Stimulated activated CD4-positive, alpha-beta T cell treated with anti-CD3 and anti-CD28 coated beads, Interleukin-4, amount 100 ng/mL, for 24 hours (primary cell): ENCODE measurements at places on chromosomes 1 and 21.

GRCh38 chr21:16578912-16579311 is 849.1 kb downstream of the USP25 start:
- DNase-seq = no peak

- no peak for DNase-seq
Measured at GRCh38 chr21:46486481-46487126, 27.9 kb downstream of the DIP2A start.

- no peak for DNase-seq
Measured at GRCh38 chr1:101153692-101154091, 83.1 kb upstream of the S1PR1 start.

DNA sequence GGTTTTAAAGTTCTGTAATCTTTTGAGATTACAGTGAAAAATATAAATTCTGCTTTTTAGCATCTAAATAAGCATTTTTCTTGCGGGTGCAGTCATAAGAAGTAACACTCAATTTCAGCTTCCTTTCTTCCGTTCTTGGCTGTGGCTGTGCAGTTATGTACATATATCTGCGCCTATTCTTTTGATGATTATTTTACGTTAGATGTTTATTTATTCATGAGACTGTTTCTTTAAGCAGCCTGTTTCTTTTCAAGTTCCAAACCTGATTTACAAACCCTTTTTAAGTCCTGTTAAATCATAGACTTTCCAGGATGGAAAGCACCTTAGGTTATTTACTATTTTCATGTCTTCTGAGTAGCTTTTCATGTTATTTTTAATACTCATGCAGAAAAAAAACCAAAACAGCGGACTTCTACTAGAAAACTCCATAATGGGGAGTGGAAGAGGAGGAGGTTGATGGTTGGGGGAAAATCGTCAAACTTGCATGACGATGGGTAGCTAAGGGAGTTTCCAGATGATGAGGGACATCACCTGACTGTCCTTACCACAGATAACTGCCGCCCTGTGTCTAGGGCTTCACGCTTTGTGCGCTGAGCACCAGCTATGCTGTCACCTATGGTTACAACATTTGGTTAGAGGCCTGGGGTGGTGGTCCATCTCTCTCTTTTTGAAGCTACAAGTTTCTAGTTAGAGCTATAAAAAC is 2.6 kb downstream of the PRDM2 start:
- peak; percentile 67 for DNase-seq

DNA sequence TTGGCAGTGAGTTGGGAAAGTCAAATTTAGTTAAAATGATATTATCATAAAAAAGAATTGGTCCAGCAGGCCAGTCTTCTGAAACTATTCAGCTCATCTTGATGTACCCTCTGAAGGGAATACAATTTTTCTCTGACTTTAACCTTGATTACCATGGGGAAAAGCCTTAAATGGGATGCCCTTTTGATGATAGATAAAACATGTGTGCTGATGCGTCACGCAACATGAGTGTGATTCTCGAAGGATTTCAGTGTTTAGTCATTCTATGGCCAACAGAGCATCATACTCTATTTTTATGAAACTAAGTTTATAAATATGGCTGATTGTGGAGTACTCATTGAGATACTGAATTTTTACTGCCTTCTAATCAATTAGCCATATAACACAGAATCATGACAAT is 171.5 kb downstream of the ZNF281 start:
- no peak for DNase-seq

DNA sequence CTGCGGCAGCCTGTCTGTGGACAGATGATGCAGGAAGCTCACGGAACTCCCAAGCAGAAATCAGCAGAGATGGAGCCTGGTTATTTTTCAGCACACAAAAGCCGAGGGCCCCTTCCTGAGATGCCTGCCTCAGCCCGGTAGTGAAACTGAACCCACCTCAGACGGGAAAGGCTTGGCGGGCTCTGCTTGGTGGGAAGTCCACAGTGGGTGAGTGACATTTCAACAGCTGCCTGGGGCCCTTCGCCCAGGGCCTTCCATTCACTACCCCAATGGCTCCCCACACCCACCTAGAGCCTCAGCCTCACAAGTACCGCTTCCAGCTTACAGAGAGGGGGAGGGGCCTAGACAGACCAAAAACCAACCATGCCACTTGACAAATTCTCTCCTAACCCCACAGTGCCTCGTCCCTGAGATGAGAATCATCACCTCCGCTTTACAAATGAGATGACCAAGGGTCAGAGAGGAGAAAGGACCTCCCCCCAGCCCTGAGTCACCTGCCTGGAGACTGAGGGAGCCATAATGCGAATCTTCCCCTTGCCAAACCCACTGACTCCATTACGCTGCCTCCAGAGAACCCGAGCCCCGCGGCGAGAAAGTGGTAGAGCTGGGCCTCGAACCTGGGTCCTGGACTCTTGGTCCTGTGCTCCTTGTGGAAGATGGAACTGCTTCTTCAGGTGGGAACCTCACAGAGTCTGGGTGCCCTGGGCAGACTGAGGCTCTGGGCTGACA is 3.4 kb upstream of the ECE1 start:
- DNase-seq = peak; percentile 85

DNA sequence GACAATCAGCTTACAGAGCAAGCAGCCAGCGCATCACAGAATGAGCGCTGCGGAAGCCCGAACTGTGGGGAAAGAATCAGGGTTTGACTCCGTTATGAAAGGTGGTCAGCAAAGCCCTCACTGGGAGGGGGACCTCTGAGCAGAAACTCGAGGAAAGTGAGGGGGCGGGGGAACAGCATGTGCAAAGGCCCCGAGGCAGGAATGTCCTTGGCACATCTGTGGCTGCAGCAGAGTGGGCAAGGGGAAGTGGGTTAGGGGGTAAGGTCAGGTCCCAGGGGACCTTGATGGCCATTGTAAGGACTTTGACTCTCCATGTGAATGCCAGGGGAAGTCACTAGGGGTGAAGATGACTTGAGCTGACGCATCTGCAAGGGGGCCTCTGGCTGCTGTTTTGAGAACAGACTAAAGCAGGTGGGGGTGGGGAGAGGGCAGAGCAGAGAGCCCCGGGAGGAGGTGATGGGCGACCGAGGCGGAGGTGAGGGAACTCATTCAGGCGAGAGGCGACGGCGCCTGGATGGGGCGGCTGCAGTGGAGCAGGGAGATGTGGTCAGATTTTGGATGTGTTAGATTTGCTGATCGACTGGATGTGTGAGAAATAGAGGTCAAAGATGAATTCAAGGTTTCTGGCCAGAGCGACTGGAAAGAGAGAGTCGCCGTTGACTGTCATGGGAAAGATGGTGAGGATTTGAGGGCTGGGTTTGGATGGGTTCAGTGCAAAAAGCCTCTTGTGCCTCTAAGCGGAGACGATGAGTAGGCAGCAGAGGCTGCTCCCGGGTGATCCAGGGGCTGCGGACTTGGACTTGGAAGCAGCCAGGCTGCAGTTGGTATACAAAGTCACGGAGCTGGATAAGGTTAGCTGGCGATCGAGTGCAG is 108.0 kb upstream of the ZBTB40 start:
- no peak for DNase-seq

- DNase-seq = no peak
Measured at GRCh38 chr1:214494706-214495105, 56.7 kb downstream of the PTPN14 start.

- no peak for DNase-seq
Measured at GRCh38 chr1:98172022-98172421, 251.2 kb upstream of the DPYD start.

- DNase-seq = no peak
Measured at GRCh38 chr1:183019139-183019740, 4.0 kb upstream of the LAMC1 start.

GRCh38 chr1:110616587-110616986 is 10.4 kb upstream of the KCNA2 start:
- DNase-seq = no peak

GRCh38 chr1:28737307-28738132 is 780 bp downstream of the YTHDF2 start:
- DNase-seq = peak; percentile 43

GRCh38 chr1:111032295-111032897 is 68.7 kb upstream of the LRIF1 start:
- peak; percentile 57 for DNase-seq

- no peak for DNase-seq
Measured at GRCh38 chr1:186494832-186495271, 33.9 kb upstream of the PDC start.

- no peak for DNase-seq
Measured at GRCh38 chr1:226486161-226486560, 62.4 kb upstream of the STUM start.

DNA sequence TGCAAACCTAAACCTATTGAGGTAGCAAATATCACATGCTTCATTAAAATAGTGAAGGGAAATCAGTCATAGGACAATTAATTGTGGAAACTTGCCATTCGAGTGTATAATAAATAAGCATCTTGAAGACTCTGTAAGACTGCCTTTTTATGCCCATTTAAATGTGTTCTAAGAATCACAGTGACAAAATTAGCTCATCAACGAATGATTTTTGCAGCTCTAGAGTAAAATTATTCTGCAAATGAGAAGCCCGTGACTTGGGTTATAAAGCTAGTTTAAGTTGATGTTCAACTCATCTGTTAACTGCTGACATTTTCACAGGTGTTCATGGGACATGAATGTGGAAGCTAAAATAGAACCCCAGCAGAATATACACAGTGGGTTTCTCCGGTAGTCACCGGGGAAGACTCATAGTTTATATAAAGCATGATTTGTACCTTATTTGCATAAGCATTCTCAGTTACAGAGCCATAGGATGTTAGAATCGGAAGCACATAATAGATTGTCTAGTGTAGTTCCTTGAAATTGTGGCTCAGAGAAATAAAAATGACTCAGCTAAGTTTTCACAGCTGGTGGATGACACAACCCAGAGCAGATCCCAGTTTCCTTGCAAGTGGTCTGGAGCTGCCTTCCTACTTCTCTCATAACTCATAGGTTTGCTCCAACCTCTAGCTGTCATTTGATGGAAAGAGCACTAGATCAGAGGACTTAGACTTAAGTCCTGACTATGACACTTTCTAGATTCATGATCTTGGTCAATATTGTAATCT is 107.3 kb downstream of the UCHL5 start:
- DNase-seq = no peak

- no peak for DNase-seq
Measured at GRCh38 chr1:92886886-92887419, 55.1 kb downstream of the RPL5 start.

GRCh38 chr1:200767321-200767720 is 28.6 kb downstream of the CAMSAP2 start:
- no peak for DNase-seq

GRCh38 chr1:213327017-213327667 is 276.1 kb downstream of the RPS6KC1 start:
- no peak for DNase-seq

GRCh38 chr1:200901350-200901749 is 6.7 kb downstream of the INAVA start:
- DNase-seq = no peak

DNA sequence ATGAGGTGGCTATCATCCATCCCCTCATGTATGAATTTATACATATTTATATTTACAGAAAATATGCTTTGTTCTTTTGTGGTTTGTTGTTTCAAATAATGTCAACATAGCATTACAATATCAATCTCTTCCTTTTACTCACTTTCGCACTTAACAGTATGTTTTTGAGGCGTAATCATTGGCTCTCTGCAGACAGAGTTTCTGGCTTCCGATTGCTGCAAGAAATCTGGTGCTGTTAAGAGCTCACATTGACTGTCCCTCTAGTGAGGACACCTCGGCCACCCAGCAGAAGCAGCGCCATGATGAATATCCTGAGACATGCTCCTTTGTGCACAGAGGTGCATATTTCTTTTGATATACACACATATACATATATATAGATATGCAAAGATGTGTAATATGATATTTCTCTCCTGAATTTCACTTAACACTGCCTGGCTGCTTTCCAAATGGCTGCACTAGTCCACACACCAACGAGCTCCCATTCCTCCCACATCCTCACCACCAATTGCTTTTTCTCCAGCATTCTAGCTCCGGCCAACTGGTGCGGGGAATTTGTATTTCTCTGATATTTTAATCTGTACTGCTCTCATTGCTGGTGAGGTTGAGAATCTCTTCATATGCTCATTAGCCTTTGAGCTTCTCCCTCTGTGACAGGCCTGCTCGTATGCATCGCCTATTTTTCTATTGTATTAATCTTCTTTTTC is 248.4 kb downstream of the SIPA1L2 start:
- no peak for DNase-seq

DNA sequence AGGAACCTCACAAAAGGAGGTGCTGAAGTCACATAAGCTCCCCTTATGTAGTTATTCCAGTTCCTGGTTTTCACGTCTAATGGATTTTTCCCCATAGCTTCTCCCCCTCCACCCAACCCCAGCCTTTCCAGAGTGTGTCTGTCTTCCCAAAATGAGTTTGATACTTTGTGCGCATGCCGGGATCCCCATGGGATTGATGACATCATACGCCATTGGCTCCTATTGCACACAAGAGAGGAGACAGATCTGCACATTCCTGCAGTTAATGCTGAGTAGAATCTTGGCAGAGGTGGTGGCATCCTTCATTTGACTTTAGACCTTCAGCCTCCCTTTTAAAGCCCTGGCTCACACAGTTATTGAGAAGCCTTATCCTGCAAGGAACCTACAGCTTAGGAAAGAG is 71.4 kb downstream of the DDR2 start:
- no peak for DNase-seq

- no peak for DNase-seq
Measured at GRCh38 chr1:231734417-231734816, 107.8 kb downstream of the DISC1 start.

DNA sequence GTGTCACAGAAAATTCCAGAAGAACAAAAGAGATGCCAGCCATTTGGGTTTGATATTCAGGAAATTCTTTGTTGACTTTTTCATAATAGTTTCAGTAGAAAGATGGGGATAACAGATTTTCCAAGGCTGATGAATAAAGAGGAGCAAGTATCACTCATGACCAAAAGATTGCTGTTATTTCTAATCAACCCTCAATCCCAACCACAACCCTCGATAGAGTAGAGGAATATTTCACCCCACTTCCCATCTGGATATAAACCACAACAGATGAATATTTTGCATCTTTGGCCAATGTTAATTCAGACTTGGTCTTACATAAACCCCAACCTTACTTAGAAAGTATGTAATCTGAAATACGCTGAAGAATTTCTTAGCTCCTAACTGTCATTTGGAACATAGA is 232.4 kb downstream of the SEC16B start:
- no peak for DNase-seq
